ENCODE measurements at places on chromosomes 6 and 20.

DNA sequence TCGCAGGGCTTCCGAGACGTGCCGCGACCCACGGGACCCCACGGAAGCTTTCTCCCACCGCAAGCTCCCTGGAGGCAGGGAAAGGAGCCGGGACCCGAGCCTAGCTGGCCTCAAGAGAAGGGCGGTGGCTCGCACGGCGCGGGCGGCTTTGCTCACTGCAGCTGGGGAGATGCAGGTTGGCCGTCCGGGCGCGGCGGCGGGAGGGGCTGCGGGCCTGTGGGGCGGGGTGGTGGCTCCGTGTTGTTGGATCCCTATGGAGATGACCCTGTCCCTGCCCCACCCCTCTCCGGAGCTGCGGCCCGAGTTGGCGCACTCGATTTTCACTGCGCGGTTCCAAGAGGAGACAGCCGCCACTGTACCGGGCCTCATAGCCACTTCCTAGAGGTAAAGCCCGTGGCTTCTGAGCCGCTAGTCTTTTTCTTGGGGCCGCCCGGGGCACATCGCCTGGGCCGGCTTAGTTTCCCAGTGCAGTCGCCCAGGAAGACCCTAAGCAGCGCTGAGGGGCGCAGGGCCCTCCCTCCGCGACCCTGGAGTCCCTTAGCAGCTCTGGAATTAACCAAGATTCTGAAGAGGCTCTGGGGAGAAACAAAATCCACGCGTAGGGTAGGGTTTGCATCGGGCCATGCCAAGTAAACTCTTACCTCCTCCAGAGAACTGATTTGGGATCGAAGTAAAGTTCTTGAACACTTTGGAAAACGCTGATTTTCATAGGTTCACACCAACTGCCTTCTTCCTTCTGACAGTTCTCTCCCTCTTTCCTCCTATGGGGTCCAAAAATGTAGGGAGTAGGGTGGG is at the start of gene ECT2L:
TSS of gene ECT2L (plus strand) at position 279 of the 795 bp plus-strand sequence. CDS start 17,188 bp downstream, outside the sequence.
- no peak within 1 kb of the TSS for H3K27ac ChIP-seq
- H3K4me1 ChIP-seq, result peaks cover 4% of the 10 kb centered on the region
- peak; percentile 47 for DNase-seq
- no peaks in the 10 kb centered on the region for H3K36me3 ChIP-seq

DNA sequence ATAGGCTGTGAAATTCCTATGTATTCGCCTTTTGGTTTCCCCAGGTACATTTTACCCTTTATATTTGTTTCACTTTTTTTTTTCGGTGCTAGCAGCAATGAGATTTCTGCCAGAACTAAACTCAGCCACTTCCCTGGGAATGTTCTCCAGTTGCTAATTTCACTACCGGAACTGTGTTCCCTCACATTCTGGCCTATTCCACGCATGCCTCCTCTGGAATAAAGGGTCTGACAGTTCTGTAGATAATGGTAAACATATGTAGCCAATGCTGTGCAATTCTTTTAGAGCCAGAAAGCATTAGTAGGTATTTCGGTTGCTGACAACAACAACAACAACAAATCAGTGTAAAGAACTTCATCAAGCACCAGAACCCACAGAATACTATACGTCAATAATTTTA is 96.1 kb upstream of the TBX18 start:
- H3K27ac ChIP-seq, result no peak overlapping the region
- H3K36me3 ChIP-seq, result no peaks in the 10 kb centered on the region
- DNase-seq, result no peak
- H3K27me3 ChIP-seq, result no peaks in the 10 kb centered on the region
- no peaks in the 10 kb centered on the region for H3K4me1 ChIP-seq

DNA sequence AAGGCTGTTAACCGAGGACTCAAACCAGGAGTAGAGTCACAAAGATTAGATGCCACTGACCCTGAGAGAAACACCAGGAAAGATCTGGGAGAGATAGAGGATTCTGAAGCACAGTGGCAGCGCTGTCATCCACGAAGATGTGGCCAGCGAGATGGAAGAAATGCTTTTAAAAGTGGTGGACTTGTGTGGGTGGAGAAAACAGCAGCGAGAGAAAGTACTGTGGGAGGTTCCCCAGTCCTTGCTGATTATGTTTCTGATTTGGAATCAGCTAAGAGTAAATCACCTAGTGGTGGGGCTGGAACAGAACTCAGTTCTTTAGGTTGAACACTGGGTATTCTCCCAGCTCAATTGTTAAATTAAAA is 435 bp upstream of the ZNF322 start:
- no peaks in the 10 kb centered on the region for H3K36me3 ChIP-seq
- DNase-seq, result no peak
- H3K27ac ChIP-seq, result peak overlapping the region; percentile 91
- H3K4me1 ChIP-seq, result peaks cover 20% of the 10 kb centered on the region
- H3K4me3 ChIP-seq, result peak overlapping the region; percentile 80
- no peaks in the 10 kb centered on the region for H3K27me3 ChIP-seq

DNA sequence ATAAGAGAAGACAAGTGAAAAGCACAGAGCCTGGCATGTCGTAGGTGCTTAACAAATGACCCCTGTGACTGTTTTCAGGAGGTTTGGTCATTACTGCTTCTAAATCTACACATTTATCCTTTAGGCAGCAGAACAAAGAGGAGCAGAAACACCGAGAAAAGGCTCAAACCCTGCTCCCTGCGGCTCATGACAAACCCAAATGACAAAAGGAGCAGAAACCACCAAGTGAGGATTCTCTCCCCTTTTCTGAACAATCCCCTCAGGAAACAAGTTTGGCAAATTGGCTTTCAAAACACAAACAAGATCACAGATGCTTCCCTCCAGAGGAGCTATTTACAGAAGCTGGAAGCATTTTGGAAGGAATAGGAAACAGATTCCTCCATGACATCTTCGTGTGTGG is 15.8 kb upstream of the SIRPG start:
- no peaks in the 10 kb centered on the region for H3K36me3 ChIP-seq
- DNase-seq, result no peak
- H3K27ac ChIP-seq, result no peak overlapping the region
- H3K4me3 ChIP-seq, result no peak overlapping the region
- no peaks in the 10 kb centered on the region for H3K27me3 ChIP-seq
- H3K4me1 ChIP-seq, result no peaks in the 10 kb centered on the region

DNA sequence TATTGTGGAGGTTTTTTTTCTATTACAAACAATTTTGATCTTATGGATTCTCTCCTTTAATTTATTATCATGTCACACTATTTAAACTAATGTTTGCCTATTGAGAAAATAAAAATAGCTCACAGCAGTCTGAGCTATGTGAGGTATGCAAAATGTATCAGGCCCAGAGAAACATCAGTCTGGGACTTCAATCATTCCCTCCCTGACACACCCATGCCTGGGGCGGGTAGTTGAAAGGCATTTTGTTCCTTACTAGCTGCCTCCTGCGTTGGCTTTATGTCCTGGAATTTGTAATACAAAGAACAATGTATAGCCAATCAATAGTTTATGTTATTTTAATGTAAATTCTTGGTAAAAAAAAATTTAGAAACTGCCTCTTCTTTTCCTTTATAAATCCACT is 403.3 kb downstream of the EPM2A start:
- H3K27me3 ChIP-seq, result no peaks in the 10 kb centered on the region
- H3K4me3 ChIP-seq, result no peak overlapping the region
- no peak for DNase-seq
- H3K27ac ChIP-seq, result no peak overlapping the region
- H3K4me1 ChIP-seq, result no peaks in the 10 kb centered on the region
- no peaks in the 10 kb centered on the region for H3K36me3 ChIP-seq

DNA sequence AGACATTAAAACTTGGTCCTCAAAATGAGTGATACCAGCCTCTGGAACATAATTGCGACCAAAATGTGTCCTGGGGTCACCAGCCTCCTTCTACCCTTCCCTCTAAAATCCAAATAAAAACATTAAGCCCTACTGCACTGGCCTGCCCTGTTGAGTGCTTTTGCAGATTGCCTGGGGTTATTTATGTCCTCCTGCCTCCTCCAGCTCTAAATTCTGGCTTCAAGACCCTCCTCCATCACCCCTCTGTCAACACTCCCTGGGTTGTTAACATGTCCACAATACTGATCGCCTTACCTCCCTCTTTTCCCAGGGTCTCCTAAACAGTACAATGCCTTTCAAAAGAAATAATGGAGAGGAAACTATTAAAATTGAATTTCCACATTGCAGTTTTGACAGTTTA is 327.5 kb downstream of the NRN1 start:
- DNase-seq, result no peak
- no peaks in the 10 kb centered on the region for H3K27me3 ChIP-seq
- no peak overlapping the region for H3K27ac ChIP-seq
- no peak overlapping the region for H3K4me3 ChIP-seq
- no peaks in the 10 kb centered on the region for H3K36me3 ChIP-seq

GRCh38 chr6:110217266-110217665 is 37.0 kb downstream of the CDC40 start:
- H3K36me3 ChIP-seq, result no peaks in the 10 kb centered on the region
- H3K4me1 ChIP-seq, result no peaks in the 10 kb centered on the region
- H3K4me3 ChIP-seq, result no peak overlapping the region

GRCh38 chr20:23583526-23583925 is 15.2 kb upstream of the CST9L start:
- H3K36me3 ChIP-seq, result no peaks in the 10 kb centered on the region
- H3K4me3 ChIP-seq, result no peak overlapping the region
- no peak for DNase-seq
- no peaks in the 10 kb centered on the region for H3K4me1 ChIP-seq
- no peaks in the 10 kb centered on the region for H3K27me3 ChIP-seq

GRCh38 chr6:38799529-38800184 is 84.5 kb downstream of the DNAH8 start:
- DNase-seq, result no peak
- H3K27ac ChIP-seq, result no peak overlapping the region
- H3K36me3 ChIP-seq, result no peaks in the 10 kb centered on the region
- no peaks in the 10 kb centered on the region for H3K27me3 ChIP-seq

DNA sequence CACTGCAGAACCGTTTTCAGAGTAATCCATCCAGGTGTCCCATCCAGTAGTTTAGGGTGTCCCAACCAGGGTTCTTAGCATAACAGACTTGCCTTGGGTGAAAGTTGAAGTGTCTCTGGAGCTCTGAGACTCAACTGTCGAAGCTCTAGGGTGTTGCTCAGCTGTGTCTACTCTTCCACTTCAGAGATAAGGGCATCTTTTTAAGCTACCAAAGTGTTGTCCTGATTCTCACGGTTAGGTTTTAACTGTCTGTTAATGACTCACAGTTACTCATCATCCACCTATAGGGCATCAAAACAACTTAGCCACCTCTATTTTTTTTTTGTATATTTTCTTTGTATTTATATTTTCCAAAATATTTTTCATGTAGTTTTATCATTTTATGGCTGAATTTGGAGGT is 36.9 kb upstream of the TBX18 start:
- no peaks in the 10 kb centered on the region for H3K4me1 ChIP-seq
- no peak overlapping the region for H3K4me3 ChIP-seq
- DNase-seq, result no peak
- no peaks in the 10 kb centered on the region for H3K27me3 ChIP-seq

DNA sequence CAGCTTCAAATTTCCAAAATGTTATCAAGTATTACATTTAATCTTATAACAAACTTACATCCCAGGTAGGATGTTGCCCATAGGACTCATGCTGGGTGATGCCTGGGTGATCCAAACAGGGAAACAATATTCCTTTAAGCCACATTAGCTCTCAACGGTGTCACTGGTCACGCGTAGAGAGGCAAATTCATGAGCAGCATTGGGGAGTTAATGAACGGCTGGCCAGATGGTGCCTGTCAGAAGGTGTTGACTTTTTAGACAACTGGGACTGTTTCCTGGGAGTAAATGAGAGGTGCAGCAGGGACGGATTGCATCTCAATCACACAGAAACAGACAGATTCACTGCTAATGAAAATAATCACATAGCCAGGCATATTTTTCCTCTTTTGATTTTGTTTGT is 83.3 kb upstream of the ID4 start:
- no peak for DNase-seq
- no peak overlapping the region for H3K27ac ChIP-seq
- H3K36me3 ChIP-seq, result no peaks in the 10 kb centered on the region
- no peaks in the 10 kb centered on the region for H3K27me3 ChIP-seq
- H3K4me1 ChIP-seq, result peaks cover 6% of the 10 kb centered on the region

GRCh38 chr6:43311666-43312065 is 3.0 kb upstream of the CRIP3 start:
- H3K36me3 ChIP-seq, result no peaks in the 10 kb centered on the region
- no peaks in the 10 kb centered on the region for H3K27me3 ChIP-seq
- no peak for DNase-seq
- H3K27ac ChIP-seq, result no peak overlapping the region
- H3K4me3 ChIP-seq, result no peak overlapping the region

GRCh38 chr6:144284783-144285547 is at the start of gene UTRN:
Gene UTRN (plus strand): TSS chr6:144285335. CDS start chr6:144291829, 6,494 bp downstream.
- H3K27me3 ChIP-seq, result no peaks in the 10 kb centered on the region
- H3K4me1 ChIP-seq, result no peaks in the 10 kb centered on the region
- peak; percentile 81 for DNase-seq
- H3K36me3 ChIP-seq, result no peaks in the 10 kb centered on the region
- H3K4me3 ChIP-seq, result peak within 1 kb of the TSS; percentile 80

GRCh38 chr6:116409756-116410155 is 39.0 kb downstream of the DSE start:
- peaks cover 13% of the 10 kb centered on the region for H3K4me1 ChIP-seq
- no peak overlapping the region for H3K27ac ChIP-seq
- H3K27me3 ChIP-seq, result no peaks in the 10 kb centered on the region
- H3K4me3 ChIP-seq, result no peak overlapping the region

- no peaks in the 10 kb centered on the region for H3K4me1 ChIP-seq
Measured at GRCh38 chr20:13029687-13030375, 21.1 kb downstream of the SPTLC3 start.

DNA sequence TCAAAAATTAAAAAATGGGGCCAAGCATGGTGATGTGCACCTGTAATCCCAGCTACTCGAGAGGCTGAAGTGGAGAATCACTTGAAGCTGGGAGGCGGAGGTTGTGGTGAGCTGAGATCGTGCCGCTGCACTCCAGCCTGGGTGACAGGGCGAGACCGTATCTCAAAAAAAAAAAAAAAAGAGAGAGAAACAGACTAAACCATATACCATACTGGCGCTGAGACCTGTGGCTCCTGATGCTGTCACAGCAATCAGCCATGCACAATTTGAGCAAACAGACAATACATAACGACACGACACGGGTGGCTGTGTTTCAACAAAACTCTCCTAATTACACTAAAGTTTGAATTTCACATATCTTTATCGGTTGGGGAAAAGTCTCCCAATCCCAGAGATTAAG is 14.9 kb upstream of the CBFA2T2 start:
- H3K4me3 ChIP-seq, result no peak overlapping the region
- H3K27ac ChIP-seq, result no peak overlapping the region
- H3K36me3 ChIP-seq, result no peaks in the 10 kb centered on the region
- DNase-seq, result no peak

DNA sequence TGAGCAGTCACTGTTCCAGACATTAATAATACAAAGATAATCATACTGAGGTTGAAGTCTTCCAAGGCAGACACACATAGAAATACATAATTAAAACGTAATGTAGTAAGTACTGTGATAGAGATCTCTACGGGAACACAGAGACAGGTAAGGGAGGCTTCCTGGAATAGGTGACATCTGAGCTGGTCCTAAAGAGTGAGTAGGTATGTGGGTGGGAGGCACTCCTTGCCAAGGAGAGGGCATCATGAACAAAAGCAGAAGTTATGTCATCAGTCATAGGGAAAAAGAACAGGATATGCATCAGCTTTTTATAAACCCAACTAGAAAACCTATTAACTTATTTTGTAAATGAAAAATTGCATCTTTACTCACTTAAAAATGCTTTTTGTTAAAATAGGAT is 110.0 kb downstream of the MAP7 start:
- no peaks in the 10 kb centered on the region for H3K27me3 ChIP-seq
- H3K4me3 ChIP-seq, result no peak overlapping the region
- DNase-seq, result no peak
- no peaks in the 10 kb centered on the region for H3K4me1 ChIP-seq
- no peak overlapping the region for H3K27ac ChIP-seq
- H3K36me3 ChIP-seq, result no peaks in the 10 kb centered on the region

- H3K36me3 ChIP-seq, result no peaks in the 10 kb centered on the region
- H3K27ac ChIP-seq, result no peak overlapping the region
- no peaks in the 10 kb centered on the region for H3K27me3 ChIP-seq
- H3K4me3 ChIP-seq, result no peak overlapping the region
- H3K4me1 ChIP-seq, result no peaks in the 10 kb centered on the region
Measured at GRCh38 chr6:108779536-108780275, 68.5 kb upstream of the ARMC2 start.

Measured in testis (tissue), 5 donors.